ENCODE measurements at places on chromosomes 2 and 18.

- no peak for DNase-seq
Observed at GRCh38 chr2:16613539-16614011, 52.1 kb downstream of the CYRIA start.

DNA sequence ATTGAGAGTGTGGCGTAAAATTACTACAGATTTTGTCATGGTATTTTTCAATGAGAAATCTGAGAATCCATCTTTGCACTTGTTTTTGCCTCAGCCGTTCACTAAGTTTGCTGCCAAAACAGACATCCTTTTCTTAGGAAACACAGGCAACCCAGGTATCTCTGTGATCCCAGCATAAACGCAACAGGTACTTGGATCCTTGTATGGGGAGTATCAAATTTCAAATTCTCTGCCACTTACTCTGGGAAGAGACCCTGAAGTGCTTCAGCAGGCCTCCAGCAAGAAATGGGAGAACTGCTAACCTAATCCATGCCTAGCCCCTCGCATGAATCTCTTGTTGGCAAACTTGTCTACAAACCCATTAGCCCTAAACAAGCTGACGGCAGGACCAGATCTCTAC lies 83.1 kb downstream of the BCL11A start:
- DNase-seq: no peak

GRCh38 chr2:212842544-212843185 lies 304.1 kb upstream of the ERBB4 start:
- no peak for DNase-seq

GRCh38 chr2:10385933-10386773 lies 62.0 kb downstream of the ODC1 start:
- no peak for DNase-seq

DNA sequence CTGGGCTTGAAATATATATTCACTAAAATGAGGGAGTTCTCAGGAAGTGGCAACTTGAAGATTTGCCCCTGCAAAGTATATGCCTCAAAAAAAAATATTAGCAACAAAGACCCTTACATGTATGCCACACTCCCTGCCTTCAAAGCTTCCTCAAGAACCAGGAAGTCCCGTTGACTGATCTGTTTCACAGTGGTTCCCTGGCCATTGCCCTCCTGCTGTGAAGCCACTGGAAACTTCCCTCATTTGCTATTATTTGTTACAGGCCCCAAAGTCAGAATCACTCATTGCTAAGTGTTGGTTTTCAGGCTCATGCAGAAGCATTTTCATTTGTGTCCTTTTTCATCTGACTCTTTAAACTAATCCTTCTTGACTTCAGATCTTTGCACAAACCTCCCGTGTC lies 421.5 kb downstream of the ZNF521 start:
- no peak for DNase-seq

DNA sequence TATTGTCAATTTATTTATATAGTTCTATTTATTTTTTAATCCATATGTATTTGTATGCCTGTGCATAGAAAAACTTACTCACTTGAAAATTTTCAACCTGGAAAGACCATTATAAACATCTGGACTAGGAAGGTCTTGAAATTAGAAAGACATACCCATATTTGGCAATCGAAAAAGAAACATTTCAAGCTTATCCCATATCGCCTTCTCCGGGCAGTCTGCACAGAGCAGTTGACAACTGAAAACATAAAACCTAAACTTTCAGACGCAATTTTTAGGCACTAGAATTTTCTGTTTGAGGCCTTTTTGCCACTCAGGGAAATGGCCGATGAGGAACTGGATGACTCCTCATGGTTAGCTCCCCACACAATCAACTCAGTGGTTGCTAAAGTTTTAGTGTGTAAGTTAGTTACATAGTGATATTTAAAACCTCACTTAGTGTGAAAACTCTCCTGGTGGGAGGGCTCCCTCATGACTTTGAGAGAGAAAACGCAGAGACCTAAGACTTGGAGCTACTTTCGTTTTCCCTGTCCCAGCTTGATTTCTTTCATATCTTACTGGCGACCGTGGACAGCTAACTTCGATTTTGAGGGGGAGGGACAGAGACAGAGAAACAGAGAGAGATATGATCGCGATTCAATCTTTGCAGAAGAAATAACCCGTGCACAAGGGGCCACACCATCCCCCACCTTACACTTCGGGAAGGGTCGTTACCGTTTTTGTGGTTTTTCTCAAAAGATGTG lies 3.2 kb upstream of the HOXD12 start:
- DNase-seq: no peak

DNA sequence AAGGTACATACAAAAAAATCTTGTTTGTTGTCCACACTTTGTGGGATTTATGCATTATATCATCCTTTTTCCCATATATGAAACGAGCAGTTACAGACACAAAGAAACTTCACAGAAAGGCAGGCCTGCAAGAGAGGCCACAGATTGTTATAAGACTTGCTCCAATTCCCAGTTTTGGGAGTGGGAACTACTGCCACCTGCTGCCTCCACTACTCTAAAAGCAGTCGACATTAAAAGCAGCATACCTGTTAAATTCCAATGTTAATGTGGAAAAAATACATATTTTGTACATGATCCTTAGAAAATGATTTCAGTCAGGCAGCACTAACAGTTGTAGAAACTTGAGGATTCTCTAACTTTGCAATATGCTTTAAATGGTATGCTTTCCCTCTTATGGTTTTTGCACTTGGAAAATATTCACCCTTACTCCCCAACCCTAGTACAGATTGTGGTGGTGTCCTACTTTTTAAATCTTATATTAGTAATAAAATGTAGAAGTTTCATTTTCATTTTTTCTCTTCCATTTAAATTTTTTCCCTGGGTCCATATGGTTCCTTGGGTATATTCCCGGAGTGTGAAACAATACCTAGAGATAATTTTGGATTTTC lies 37.9 kb downstream of the SLC38A11 start:
- no peak for DNase-seq

GRCh38 chr2:64350996-64351395 lies 103.0 kb upstream of the LGALSL start:
- no peak for DNase-seq

GRCh38 chr18:49067071-49067470 lies 116.3 kb upstream of the SMAD7 start:
- no peak for DNase-seq

DNA sequence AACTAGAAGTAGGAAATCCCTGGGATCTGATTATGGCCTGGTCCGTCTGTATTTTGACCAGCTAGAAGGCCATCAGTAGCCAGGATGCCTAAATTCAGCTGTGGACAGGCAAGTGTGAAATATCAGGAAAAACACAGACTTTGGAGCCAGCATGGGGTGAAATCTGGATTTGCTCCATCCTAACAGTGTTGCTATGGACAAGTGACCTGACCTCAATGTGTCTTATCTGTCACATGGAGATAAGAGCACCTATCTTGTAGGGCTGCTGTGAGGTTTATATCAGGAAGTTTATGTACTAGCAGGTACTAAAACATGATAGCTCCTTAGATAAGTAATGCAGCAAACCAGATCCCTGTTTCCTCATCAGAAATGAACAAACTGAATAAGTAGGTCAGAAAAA lies 460.4 kb downstream of the STK39 start:
- no peak for DNase-seq

DNA sequence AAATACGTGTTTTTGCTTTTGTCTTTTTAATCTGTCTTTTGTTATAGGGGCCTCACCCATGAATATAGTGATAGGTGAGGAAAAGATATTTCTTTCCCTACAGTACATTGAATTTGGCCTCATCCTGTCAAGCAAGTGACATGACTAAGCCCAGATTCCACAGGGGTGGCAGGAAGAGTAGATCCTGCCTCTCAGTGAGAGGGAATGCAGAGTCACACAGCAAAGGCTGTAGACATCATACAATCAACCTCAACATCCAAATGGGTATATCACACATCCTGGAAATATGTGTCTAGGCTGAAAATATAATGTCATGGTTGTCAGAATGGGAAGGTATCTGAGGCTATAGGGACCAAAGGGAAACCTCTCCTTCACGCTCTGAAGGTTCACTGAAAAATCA lies 269.6 kb downstream of the CDH20 start:
- no peak for DNase-seq

GRCh38 chr2:120007851-120008250 lies 5.0 kb upstream of the EPB41L5 start:
- DNase-seq: no peak

- DNase-seq: peak; percentile 22
Observed at GRCh38 chr2:28164280-28164801, 228.3 kb upstream of the FOSL2 start.

DNA sequence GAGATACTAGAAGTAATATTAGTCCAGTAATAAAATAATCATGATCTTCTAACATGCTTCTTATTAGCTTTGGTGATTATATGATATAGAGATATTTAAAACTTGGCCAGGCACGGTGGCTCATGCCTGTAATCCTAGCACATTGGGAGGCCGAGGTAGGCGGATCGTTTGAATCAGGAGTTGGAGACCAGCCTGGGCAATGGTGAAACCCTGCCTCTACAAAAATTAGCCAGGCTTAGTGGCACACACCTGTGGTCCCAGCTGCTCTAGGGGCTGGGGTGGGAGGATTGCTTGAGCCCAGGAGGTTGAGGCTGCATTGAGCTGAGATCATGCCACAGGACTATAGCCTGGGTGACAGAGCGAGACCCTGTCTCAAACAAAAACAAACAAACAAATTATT lies 87.0 kb downstream of the WDR7 start:
- no peak for DNase-seq

GRCh38 chr2:207046724-207047123 lies 107.4 kb downstream of the CPO start:
- no peak for DNase-seq

- DNase-seq: no peak
Observed at GRCh38 chr18:335733-336132, 67.9 kb upstream of the THOC1 start.

- DNase-seq: no peak
Observed at GRCh38 chr18:63784787-63785452, 9.7 kb downstream of the SERPINB7 start.

DNA sequence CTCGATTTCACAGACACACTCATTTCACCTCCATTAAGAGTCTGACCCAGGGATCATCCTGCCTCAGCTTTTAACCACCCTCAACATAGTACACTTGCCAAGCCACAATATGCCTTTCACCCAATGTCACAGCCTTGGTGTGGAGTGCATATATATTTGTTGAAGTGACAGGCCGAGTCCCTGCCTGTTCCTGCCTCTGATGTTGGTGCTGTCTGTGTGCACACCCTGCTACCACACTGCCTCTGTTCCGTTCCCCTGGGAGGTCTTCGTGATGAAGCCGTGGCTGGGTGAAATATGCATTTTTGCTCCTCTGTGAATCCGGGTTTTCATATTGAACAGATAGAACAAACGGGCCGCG lies 90.3 kb downstream of the RNF144A start:
- DNase-seq: no peak

GRCh38 chr2:85886141-85886540 lies 2.6 kb downstream of the ST3GAL5 start:
- DNase-seq: no peak

- DNase-seq: no peak
Observed at GRCh38 chr2:128058114-128058513, 30.3 kb upstream of the SAP130 start.

DNA sequence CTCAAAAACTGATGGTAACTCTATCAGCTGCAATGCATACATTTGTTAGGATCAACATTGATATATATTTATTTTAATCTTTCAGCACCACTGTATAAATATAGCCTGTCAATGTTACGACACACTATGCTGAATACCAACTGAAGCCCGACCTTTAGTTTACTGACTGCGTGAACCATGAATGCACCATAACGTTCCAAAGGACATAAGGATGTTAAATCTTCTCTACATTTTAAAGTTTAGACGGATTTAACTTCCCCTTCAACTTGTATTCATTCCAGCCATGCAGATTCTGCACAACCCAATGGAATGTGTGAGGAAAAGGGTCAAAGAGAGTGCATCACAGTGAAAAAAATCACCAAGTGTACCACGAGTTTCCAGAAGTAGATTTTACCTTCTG lies 489.5 kb downstream of the IRS1 start:
- no peak for DNase-seq

GRCh38 chr2:68303033-68303901 lies 16.5 kb downstream of the CNRIP1 start:
- no peak for DNase-seq

- DNase-seq: no peak
Observed at GRCh38 chr2:51693640-51694039, 661.7 kb upstream of the NRXN1 start.
